Activated gamma-delta T cell treated with Interleukin-2 at 50 U/mL for 16 hours (primary cell): ENCODE measurements at places on chromosomes 5 and 9.
A peak's percentile ranks its signal among the peaks of the same experiment; 100 is the strongest.

- no peak for DNase-seq
These were observed 15.1 kb upstream of the TRIM36 start for GRCh38 chr5:115184770-115185169.

GRCh38 chr9:110968096-110968495 is 70.2 kb downstream of the LPAR1 start:
- no peak for DNase-seq

GRCh38 chr5:136308212-136308795 is 57.0 kb downstream of the TRPC7 start:
- DNase-seq = no peak

GRCh38 chr5:168948746-168949145 is 352.2 kb downstream of the SLIT3 start:
- DNase-seq = no peak

DNA sequence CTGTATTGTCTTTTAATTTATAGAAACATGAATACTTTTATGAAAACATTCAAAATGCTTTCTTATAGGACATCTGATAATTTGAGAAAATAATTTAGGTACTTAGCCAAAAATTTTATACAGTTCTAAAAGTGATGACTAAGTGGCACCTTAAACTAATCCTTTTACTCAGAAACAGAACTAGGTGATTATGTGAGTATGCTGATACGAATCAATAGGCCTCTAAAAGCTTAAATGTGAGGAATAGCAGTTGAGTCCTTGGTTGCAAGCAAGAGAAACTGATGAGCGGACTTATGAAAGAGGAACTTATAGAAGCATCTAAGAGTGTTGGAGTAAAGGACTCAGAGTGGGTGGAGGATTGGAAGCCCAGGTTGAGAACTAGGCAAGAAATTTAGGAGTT is 26.4 kb downstream of the ANXA1 start:
- DNase-seq = no peak

- no peak for DNase-seq
These were observed 17.3 kb upstream of the ZNF622 start for GRCh38 chr5:16482891-16483290.

- no peak for DNase-seq
These were observed 263.5 kb downstream of the CD180 start for GRCh38 chr5:66933066-66933465.

DNA sequence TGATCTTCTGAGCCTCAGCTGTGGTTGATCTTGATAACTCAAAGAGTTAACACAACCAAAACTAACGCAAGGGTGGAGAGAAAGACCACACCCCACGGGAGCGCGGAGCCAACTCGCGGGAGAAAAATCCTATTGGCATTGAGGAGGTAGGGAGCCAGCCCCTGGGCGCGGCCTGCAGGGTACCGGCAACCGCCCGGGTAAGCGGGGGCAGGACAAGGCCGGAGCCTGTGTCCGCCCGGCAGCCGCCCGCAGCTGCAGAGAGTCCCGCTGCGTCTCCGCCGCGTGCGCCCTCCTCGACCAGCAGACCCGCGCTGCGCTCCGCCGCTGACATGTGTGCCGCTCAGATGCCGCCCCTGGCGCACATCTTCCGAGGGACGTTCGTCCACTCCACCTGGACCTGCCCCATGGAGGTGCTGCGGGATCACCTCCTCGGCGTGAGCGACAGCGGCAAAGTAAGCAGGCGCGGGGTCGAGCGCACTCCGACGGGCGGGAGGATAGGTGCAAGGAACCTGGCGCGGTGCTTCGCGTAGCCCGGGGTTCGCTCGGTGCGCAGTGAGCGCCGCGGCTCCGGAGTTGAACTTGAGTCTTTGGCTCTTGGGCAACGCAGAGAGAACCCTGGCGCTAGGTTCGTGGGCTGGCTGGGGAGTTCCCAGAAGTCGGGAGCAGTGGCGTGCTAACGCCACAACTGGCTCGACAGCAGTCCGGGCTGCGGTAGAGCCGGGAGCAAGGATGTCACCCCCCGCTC is at the start of gene GDA:
TSS of gene GDA (plus strand) at position 210 of the 745 bp plus-strand sequence. CDS start at position 330, 120 bp downstream.
- DNase-seq = no peak

DNA sequence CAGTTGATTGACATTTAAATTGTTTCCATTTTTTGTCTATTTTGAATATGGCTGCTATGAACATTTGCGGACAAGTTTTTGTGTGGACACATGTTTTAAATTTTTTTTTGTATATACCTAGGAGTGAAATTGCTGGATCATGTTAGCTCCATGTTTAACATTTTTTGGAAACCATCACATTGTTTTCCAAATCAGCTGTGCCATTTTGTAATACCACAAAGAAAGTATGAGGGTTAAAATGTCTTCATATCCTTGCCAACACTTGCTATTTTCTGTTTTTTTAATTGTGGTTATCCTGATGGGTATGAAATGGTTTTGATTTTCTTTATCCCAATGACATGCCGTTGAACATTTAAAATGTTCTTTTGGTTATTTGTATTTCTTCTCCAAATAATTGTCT is 52.1 kb downstream of the CARTPT start:
- no peak for DNase-seq

DNA sequence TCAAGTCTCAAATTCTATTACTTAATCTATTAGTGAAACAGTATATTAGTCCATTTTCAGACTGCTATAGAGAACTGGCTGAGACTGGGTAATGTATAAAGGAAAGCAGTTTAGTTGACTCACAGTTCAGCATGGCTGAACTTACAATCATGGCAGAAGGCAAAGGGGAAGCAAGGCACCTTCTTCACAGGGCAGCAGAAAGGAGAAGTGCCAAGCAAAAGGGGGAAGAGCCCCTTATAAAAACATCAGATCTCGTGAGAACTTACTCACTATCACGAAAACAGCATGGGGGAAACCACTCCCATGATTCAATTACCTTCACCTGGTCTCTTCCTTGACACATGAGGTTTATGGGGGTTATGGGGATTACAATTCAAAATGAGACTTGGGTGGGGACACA is 67.9 kb upstream of the CHSY3 start:
- DNase-seq = no peak

GRCh38 chr9:32877639-32878217 is 94.4 kb downstream of the TMEM215 start:
- no peak for DNase-seq

DNA sequence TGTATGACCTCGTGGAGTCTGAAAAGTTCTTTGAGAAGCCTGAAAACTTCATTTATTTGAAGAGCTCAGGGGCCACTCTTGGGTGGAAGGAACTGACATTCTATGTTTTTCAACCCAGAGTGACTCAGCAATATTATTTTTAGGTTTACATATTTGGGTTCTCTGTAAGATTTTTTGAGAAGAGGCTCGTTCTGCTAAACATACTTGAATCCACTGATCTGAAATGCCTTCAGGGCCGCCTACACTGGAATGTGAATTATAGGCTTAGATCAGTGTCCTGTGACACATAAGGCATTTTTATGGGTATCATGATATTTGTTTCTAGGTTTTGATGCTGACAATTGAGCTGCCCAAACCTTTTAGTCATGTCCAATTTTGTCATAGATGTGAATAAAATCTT is 86.2 kb downstream of the PSAT1 start:
- no peak for DNase-seq

DNA sequence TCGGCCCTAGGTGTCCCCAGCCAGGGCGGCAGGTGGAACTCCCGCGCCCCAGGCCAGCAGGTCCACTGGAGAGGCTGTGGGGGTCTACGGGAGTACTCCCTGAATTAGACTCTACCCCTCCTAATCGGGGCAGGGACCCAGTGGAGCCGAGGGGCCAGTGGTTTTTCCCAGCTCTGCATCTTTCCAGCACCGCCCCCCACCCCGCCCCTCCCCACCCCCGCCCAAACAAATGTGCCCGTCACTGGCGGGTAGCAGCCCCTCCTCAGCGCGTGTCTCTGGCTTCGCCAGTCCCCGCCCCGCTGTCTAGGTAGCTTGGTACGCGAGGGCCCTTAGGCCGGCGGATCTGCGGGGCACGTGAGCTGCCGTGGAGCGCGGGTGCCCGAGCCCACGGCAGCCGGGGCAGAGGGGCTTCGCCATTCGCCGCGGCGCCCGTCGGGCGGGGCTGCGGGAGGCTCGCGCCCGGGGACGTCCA is 7.0 kb downstream of the UNC5A start:
- no peak for DNase-seq

- no peak for DNase-seq
These were observed 734.1 kb upstream of the WWC1 start for GRCh38 chr5:167557359-167557758.

GRCh38 chr5:134526483-134527155 is 1.1 kb downstream of the JADE2 start:
- DNase-seq = peak; percentile 53

- no peak for DNase-seq
These were observed 39.8 kb downstream of the STARD4 start for GRCh38 chr5:111472579-111472978.

- DNase-seq = no peak
These were observed 25.7 kb downstream of the LRRTM2 start for GRCh38 chr5:138849439-138849838.

DNA sequence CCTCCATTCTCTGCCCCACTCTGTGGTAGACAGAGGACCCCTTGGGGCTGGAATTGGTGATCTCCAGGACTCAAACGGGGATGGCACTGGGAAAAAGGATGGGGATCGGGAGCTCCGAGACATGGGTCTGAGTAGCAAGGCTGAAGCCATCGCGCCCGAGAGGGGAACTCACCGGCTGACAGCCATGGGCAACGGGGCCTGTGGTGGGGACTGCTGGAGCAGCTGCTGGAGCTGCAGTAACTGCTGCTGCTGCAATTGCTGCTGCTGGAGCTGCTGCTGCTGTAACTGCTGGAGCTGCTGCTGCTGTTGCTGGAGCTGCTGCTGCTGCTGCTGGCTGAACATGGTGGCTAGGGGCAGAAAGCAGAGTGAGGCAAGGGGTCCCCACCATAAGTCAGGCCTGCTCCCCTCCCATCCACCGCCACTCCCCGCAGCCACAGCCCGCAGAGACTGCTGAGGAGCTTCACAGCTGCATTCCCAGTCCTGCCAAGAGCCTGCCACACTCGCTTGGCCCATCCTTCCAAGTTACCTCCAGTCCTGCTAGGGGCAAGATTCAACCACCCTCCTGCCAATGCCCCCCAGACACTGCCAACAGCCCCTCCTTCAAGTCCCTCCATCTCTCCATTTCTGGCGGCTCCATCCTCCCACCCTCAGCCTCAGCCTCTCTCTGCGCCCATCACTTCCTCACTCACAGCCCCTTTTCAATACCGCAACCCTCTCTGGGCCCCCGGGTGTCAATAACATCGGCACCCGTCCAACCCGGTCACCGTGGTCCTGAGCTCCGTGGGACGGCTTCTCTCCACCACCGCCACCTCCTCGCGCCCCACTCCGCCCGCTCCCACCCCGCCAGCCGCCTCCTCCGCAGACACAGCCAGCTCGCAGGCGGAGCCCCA is 611 bp downstream of the CIZ1 start:
- no peak for DNase-seq

DNA sequence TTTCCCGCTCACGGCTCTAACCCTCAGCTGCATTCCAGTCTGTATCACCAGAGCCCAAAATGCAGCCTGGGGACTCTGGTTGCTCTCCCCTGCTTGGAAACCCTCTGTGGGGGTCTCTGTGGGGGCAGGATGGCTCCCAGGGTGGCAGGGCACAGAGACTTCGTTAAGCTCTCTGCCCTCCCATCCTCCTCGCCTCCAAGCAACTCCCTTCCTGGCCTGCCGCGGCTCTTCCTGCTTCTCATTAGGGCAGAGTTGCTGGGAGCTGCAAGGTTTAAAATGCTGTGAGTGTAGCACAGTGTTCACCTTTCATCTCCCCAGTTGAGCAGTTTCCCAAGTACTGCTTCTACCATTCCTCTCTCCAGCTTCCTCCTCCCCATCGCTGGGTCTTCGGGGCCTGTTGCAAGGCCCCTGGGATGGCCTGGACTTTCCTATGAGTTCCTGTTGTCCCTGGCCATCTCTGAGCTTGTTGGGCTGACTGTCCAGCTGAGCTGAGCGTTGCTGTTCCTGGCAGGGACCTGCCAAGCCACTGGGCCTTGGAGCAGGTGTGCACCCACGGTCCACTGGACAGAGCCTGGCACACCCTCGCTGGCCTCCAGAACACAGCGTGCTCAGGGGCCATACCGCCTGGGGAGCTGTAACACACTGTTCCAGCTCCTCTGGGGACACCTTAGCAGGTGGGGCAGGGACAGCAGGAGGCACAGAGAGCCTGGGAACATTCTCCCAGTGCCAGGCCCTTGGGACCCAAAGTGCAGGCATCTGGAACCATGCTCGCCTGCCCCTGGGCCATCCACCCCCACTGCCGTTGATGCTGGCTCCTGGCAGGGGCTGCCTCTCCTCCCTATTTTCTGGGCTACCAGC is 188.4 kb downstream of the C9orf50 start:
- DNase-seq = no peak
